Glutamatergic neuron (in vitro differentiated cells): ENCODE measurements at places on chromosomes 2 and 18.

GRCh38 chr2:186197955-186198354 lies 288.1 kb upstream of the ZC3H15 start:
- DNase-seq: no peak

DNA sequence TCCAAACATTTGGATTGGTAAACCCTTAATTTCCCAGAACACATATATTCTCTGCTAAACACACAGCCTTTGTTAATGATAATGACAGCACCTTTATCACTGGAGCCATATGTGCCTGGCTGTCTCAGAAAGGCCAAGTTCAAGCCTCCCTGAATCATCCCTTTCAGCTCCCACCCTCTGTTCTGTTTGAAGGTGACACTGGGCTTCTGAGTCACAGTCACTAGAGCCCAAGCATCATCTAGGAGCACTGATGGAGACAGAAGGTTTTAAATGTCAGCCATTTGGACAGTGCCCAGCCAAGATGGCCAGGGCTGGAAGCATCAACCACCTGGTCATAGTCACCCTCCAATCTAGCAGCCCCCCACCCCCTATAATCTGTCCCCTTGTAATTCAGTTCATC lies 80.6 kb downstream of the NRP2 start:
- DNase-seq: no peak

GRCh38 chr2:145124085-145124484 lies 604.2 kb upstream of the ZEB2 start:
- DNase-seq: no peak

DNA sequence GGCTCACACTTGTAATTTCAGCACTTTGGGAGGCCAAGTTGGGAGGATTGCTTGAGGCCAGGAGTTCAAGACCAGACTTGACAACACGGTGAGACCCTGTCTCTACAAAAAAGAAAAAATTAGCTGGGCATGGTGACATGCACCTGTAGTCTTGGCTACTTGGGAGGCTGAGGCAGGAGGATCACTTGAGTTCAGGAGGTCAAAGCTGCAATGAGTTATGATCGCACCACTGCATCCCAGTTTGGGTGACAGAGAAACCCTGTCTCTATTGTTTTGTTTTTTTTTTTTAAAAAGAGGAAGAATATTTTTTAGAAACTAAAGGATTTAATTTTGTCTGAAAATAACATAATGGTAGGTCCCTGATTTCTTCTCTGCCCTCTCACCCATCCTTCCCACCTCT lies 79.4 kb upstream of the TMEM200C start:
- DNase-seq: no peak

GRCh38 chr2:72271766-72272641 lies 124.3 kb upstream of the CYP26B1 start:
- DNase-seq: no peak

- DNase-seq: no peak
These were observed 21.1 kb upstream of the CPO start for GRCh38 chr2:206918263-206918662.

GRCh38 chr2:113888641-113889470 lies 1.0 kb upstream of the ACTR3 start:
- DNase-seq: peak; percentile 56

DNA sequence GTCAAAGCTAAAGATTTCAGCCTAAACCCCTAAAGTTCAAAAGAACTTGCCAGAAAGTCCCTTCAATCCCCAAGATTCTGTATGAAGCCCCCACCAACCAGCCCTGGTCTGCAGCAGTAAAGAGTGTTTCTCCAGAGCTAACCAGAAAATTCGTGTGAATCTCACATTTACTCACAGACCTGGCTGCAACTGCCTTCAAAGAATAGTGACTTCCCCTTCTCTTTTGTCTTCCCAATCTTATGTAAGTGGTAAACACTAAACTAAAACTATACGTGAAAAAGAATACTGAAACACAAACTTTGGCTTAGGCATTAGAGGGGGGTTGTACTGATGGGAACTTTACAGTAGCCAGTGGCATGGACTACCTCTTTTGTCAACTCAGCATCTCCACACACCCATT lies 50.6 kb upstream of the SETBP1 start:
- DNase-seq: no peak

- DNase-seq: no peak
These were observed 153.4 kb downstream of the GPD2 start for GRCh38 chr2:156589381-156590079.

GRCh38 chr2:75074228-75074627 lies 115.8 kb downstream of the POLE4 start:
- no peak for DNase-seq

GRCh38 chr18:70135604-70136003 lies 69.9 kb downstream of the RTTN start:
- no peak for DNase-seq

- DNase-seq: no peak
These were observed 563.9 kb upstream of the NRXN1 start for GRCh38 chr2:51595836-51596235.

GRCh38 chr2:217463402-217464075 lies 539.3 kb downstream of the TNS1 start:
- no peak for DNase-seq

GRCh38 chr2:241454837-241455485 lies 53.4 kb downstream of the STK25 start:
- no peak for DNase-seq

- no peak for DNase-seq
These were observed 126.2 kb upstream of the LGALSL start for GRCh38 chr2:64327510-64328414.

- DNase-seq: no peak
These were observed 40.4 kb upstream of the RIT2 start for GRCh38 chr18:43155842-43156241.

GRCh38 chr2:64067326-64067725 lies 48.1 kb upstream of the VPS54 start:
- no peak for DNase-seq

DNA sequence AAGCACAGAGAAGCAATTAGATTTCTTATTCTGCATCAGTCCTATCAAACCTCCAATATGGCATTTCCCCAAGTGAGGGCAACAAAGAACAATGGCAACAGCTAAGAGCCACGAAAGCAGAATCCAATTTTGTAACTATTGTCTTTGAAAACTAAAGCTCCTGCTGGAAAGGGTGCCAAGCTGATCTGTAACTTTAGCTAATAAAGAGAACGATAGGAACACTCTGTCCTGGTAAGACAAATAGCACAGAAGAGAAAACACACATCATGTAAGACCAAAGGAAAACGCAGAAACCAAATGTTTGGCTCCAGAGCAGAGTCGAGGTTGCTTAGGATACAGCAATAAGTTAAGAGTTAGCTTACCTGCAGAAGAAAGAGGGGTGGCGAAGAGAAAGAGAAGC lies 160.5 kb downstream of the STK39 start:
- no peak for DNase-seq

DNA sequence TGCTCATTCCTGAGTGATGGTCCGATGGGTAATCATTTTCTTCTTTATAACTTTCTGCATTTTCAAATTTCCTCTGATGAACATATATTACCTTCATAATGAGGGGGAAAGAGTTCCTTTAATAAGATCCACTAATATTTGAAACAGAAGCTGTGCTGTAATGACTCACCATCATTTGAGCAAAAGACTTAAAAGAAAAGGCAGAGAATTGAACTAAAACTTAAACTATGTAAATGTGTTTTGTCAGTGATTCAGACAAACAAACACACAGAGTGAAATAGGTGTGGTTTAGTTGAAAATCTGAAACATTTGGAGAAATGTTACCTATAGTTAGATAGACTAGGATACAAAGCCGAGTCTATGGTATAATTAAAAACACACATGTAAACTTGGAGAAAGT lies 209.6 kb downstream of the STK39 start:
- no peak for DNase-seq

DNA sequence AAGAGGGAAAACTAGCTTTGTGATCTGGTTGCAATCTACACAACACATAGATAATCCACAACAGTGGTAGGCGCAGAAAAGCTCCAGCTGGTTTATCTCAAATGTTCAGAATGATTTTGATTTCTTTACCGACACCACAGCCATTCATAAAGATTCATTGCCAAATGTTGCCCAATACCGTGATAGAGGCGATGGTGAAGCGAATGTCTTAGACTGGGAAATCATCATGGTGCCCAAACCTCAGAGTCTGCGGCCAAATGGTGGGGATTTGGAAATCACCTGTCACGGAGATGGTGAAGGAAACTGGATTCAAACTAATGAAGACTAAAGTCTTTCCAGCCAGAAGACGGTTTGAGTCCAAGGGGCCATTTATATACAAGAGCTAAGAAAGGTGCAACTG lies 48.5 kb upstream of the CCDC150 start:
- DNase-seq: no peak

- DNase-seq: no peak
These were observed 39.7 kb downstream of the DYNC1I2 start for GRCh38 chr2:171726847-171727450.
